ENCODE measurements at places on chromosomes 7 and 10.

- DNase-seq: peak; percentile 95
These were observed 43.2 kb downstream of the HTRA1 start for GRCh38 chr10:122504610-122504950.

GRCh38 chr7:124930655-124931597 is 1.3 kb upstream of the POT1 start:
- DNase-seq: no peak

DNA sequence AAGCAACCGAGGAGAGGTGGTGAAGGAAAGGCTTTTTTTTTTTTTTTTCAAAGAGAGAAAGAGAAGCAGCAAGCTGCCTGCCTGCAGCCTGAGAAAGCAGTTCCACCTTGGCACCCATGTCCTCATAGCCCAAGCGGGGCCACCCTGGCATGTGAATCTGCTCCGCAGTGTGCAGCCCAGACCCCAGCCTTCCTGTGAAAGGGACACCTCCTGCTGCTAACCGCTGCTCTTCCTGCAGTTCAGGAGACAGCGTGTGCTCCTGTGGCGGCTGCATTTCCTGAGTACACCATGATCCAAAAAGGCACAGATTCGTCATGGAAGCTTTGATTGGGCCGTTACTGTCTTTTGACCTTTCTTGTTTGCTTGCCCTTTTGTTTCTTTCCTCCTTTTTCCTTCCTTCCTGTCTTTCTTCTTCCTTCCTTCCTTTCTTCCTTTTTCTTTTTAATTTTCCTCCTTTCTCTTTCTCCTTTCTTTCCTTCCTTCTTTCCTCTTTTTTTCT is 38.1 kb downstream of the IKZF1 start:
- no peak for DNase-seq

- no peak for DNase-seq
These were observed 195.0 kb downstream of the GPR37 start for GRCh38 chr7:124570558-124570957.

DNA sequence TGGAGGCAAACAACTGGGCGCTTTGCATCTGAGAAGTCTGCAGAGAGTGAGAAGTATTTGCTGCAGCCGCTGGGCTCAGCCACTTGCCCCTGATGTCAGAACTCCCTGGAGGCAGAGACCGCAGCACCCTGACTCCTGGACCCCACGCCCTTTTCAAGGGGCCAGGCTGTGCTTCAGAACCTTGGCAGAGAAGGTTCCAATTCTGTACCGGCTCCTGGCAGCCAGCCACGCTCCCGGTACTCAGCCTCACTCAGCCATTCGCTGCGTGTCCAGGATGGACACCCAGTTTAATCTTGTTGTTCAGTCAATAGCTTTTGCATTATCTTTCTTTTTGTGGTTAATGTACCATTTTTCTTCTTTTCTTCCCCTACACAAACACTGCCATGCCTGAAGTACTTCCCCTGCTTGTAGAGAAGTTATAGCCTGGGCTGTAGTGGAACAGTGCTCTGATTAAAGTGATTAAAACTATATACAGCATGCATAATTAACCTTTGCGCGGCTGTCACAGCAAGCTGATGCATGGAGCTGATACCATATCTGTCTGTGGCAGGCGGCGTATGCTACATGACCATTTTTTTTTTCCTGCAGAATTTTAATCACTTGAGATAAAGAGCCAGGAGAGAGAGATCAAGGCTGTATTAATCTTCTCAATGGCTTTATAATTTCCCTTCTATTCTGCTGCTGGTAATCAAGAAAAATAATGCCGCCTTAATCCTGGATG is 578.5 kb downstream of the SDK1 start:
- no peak for DNase-seq

- DNase-seq: peak; percentile 34
These were observed 21.8 kb downstream of the NET1 start for GRCh38 chr10:5434017-5434753.

GRCh38 chr7:135201350-135201749 is 10.0 kb downstream of the WDR91 start:
- no peak for DNase-seq

DNA sequence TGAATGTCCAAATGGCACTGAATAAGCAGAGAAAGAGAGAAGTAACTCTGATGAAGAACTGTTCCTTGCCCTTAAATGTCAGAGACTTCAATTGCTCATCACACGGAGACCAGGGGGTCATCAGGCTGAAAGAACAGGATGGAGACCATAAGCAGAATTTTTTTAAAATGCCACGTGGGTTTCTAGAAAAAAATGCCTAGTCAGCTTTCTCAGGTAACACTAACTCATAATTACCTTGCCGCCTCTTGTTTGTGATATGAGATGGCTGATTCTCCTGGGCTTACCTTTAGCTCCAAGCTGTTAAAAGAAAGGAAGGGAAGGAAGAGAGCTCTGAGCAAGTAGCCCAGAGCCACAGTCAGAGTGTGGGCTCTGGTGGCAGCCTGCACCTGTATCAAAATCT is 372.0 kb downstream of the GPAM start:
- no peak for DNase-seq

DNA sequence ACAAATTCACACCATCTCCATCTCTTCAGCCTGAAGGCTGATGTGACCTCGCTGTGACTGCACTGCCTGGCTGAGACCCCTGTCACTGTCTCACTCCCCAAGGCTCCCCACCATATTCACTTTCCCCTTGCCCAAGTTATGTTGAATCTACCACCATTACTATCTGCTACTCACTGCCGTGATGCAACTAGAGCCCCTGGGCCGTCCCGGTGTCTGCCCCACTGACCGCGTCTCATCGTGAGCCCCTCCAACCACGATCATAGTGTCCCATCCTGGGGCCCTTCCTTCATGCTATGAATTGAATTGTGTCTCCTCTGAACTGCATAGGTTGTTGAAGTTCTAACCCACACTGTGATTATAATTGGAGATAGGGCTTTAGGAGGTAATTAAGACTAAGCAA is 71.9 kb upstream of the CHST15 start:
- DNase-seq: no peak

- DNase-seq: no peak
These were observed 585.2 kb upstream of the CELF2 start for GRCh38 chr10:10432296-10433035.

DNA sequence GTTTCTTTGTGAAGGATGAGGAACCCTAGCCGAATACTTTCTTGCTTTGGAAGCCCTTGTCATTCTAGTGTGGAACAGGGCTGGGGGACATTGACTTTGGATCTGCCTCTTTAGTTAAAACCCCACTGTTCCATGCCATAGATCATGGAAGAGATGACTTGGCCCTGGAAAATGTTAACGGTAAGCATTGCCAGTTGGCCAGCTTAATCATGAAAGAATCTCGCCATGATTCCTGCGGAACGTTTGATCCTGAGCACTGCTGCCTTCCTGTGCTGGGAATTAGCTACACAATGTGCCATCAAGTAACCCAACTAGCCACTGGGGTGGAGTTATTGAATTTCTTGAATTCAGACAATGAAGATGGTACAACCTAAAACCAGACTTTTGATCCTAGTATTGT is 177.6 kb upstream of the FZD8 start:
- no peak for DNase-seq

DNA sequence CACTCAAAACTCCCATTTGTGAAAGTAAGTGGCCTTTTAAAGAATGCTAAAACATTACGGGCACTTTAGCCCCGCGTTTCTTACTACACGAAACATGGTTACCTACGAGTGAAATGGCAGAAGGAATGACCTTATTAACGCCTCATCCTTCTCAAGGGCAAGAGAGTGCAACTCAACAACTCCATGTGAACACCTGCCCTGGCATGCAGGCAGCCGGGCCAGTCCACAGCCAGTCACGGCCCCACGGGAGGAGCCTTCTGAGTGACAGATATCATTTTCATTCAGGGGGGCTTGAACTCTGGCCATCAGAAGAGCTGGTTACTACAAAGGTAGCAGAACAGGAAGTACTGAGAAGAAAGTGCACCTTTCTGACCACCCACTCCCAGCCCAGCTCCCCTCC is 236.1 kb downstream of the PTPRN2 start:
- no peak for DNase-seq

GRCh38 chr7:33195264-33195663 is 65.9 kb downstream of the BBS9 start:
- DNase-seq: no peak

GRCh38 chr10:70549962-70550458 is 52.5 kb downstream of the PRF1 start:
- DNase-seq: peak; percentile 21

DNA sequence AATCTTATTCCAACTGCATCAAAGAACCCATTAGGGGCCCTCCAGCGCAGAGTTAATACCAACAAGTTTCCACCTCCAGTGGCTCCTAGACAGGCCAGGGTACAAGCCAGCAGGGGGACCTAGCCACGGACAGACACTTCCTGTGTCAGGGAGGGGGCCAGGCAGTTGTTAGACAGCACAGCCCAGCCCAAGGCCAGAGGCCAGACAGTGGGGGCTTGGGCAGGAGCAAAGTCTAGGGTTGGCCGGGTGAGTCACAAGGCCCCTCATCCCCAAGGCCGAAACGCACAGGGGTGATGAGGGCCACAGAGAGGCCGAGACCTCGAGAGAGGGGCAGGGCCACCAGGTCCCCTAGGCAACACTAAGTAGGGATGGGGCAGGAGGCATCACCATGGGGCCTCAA is 19.3 kb upstream of the OPTN start:
- no peak for DNase-seq

DNA sequence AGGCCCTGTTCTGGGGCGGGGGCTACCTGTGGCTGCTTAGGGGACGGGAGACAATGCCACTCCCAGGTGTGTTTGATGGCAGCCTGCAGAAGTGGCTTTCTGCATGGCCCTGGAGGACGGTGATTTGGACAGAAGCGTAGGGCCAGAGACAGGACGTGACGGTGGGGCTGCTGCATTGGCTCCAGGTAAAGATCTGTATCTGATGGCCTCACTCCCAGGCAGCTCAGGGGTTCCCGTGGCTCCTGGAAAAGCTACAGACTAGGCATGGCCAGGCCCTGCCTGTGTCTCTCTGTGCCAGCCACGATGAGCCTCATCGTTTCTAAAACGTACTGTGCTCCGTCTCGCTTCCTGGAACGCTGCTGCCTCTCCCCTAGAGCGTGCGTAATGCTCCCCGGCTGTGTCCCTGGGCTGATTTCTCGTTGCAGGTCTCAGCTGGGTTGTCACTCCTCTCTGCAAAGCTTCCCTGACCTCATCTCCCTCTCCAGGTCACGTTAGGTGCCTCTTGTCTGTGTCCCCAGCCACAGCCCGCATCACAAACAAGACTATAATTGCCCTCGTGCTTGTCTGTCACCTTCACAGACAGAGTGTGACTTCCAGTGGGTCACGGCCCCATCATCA is 12.6 kb downstream of the GTF2IRD1 start:
- DNase-seq: peak; percentile 31

- no peak for DNase-seq
These were observed 12.1 kb upstream of the TRUB1 start for GRCh38 chr10:114925587-114926586.

DNA sequence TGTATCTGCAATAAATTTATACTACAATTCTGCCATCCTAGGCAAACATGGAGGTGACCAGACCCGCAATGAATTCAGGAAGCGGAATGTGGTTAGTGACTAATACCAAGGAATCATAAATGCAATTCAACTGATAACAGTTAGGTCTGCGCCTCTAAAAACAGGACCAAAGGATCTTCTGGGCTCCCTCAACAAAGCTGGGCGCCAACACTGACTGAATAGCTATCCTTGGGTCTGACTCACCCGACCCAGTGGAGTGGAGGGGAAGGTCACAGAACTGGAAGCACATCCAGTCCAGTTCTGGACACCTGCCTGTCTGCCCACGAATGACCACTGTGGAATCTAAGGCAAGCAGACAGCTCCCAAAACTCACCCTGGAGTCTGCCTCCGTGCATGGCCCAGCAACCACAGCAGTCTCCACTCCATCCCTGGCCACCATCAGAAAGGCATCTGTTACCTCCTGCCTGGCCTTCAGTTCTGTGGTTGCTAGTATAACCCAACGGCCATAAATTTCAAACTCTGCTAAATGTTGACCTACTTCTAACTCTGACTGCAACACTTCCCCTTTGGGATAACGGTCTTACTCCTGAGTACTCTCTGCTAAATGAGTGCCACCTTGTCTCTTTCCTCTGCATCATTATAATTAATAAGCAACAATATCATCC is 43.0 kb upstream of the DLX6 start:
- no peak for DNase-seq

DNA sequence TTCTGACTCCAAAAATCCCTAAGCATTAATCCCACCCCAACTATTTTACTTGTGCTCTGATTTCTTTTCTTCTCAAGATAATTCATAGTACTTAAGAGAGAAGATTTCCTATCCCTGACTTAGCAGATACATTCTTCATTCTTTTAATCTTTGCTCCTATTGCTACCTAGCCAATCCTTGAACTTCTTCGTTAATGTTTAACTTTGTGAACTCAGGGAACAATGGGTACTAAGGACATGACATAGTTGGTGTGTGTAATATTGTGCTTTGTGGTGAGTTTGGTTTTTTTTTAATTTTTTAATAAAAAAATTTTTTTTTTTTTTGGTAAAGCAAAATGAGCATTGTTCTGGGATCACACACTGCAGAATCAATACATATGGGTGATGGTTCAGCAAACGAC is 166.2 kb downstream of the CHCHD3 start:
- no peak for DNase-seq

DNA sequence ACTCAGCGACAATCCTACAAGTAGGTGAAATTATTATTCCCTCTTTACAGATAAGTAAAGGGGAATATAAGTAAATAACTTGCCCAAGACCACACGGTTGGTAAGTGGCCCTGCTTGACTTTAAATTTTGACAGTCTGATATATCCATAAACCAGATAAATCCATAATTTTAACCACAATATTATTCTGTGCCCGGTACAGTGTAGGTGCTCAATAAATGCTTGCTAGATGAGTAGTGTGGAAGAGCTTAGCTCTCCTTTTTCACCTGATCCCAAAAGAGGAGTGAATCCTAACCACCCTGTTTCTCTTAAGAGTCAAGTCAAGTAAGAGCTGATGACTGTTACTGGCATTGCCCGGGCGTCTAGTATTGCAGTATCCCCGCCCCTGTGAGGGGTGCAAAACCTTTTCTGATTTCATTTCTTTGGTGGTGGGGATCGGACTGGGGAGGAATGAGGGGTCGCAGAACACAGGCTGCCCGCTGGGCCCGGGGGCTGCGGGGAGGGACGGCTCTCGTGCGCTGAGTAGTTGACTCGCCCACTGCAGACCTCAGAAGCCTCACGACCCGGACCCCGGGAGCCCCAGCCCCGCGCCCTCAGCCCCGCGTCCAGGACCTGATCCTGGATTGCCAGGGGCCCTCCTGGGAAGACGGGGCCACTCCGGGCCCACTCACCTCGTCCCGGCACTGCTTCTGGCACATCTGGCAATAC is 490 bp downstream of the KIN start:
- DNase-seq: no peak

GRCh38 chr7:37719077-37719476 is 35.5 kb downstream of the GPR141 start:
- no peak for DNase-seq

GRCh38 chr7:36683695-36684357 is 40.5 kb downstream of the AOAH start:
- DNase-seq: no peak

DNA sequence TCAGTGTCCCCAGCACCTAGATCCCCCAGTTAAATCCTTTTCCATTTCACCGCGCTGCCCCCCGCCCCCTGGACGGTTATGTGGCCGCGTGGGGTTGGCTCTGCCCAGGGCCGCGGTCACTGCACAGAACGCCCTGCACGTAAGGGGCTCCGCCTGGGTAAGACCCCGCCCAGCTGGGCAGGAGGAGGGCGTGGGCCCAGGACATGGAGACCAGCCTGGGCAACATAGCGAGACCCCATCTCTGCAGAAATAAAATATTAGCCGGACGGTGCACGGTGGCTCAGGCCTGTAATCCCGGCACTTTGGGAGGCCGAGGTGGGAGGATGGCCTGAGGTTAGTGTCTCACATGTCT is 650 bp upstream of the ZFAND2A start:
- no peak for DNase-seq

Data from hippocampal formation (tissue), 2 donors.